CD8-positive, alpha-beta T cell (primary cell): ENCODE measurements at places on chromosomes 6 and 20.

GRCh38 chr20:47262008-47262364 is 94.5 kb downstream of the ZMYND8 start:
- DNase-seq, result no peak

DNA sequence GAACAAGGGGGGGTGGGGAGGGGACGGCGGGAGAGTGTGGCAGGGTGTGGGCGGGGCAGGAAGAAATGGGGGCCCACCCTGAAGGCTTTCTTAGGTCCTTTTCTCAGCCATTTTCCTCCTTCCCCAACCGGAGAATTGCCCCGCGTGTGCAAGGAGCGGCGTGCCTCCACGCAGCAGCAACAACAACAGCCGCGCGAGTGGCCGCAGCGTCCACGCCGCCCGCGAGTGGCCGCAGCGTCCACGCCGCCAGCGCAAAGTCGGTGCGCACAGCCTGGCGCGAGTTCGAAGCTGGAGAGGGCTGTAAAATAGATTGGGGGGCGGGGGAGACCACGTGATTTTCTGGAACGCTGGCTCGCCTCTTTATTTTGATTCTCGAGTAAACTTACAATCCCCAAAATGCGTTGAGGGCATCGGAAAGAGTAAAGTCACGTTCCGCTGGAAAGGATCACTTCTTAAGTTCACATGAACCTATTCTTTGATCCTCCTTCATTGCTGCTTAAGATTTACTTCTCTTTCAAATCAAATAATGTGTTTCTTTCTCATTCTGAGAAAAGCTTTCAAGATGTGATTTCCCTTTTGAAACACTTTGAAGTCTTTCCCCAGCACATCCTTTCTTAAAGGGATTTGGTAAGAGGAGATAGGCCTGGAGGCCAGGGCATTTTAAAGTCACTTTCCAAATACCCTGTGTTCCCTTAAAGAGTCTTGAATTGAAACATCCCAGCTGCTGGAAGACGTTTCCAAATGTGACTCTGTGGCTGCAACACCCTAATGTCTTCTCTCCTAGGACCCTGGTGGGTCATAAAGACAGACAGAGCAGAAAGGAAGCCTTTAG is 66.7 kb upstream of the ZNF217 start:
- no peak for DNase-seq

DNA sequence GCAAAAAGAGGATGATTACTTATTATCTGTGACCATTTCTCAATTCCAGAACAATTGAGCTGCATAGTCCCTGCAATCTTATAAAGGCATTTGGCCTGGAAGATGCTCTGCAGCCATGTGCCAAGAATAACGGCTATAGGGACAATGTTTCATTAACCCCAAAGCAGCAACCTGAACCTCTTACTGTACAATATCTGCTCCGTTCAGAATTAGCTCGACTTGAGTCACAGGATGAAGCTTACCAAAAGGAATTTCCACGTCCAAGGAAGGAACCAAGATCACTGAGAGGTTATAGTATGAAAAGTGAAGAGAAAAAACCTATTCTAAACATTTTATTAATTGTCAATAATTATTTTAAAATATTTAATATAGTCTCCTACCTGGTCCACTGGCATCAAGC is 167.3 kb upstream of the GMDS start:
- no peak for DNase-seq

DNA sequence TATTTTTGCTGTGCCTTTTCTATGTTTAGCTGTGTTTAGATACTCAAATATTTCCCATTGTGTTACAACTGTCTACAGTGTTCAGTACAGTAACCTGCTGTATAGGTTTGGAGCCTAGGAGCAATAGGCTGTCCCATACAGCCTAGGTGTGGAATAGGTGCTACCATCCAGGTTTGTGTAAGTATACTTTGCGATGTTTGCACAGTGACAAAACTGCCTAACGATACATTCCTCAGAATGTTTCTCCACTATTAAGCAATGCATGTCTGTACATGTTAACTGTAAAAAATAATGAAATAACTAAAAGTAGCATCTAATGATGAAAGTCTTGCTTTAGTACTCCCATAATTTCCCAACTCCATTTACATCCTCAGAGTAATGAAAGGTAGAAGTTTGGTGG is 46.0 kb downstream of the SERAC1 start:
- no peak for DNase-seq

DNA sequence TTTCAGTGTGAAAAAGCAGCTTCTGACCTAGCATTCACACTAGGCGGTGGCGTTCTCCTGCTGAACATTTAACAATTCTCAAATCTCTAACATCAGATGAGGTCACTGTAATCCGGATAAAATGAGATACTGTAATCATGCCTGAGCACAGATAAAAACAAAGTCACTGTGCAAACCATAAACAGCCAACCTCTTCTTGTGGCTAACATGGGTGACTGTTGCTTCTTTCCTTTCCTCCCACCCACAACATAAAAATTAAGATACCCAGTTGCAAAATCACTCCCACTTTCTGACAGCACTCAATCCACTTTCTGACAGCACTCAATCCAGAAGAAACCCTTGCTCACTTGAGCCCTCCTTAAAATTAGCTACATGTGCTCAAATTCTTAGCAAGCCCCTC is 11.5 kb upstream of the ALDH8A1 start:
- no peak for DNase-seq
